ENCODE measurements at places on chromosomes 2 and 18.

- no peak for DNase-seq
Measured at GRCh38 chr2:27795868-27796277, 24.4 kb downstream of the MRPL33 start.

GRCh38 chr18:12052866-12053265 is 40.8 kb upstream of the ANKRD62 start:
- DNase-seq = no peak

GRCh38 chr2:24761866-24762265 is 31.3 kb downstream of the PTRHD1 start:
- DNase-seq = no peak

- DNase-seq = no peak
Measured at GRCh38 chr18:9827793-9828505, 57.8 kb upstream of the TXNDC2 start.

DNA sequence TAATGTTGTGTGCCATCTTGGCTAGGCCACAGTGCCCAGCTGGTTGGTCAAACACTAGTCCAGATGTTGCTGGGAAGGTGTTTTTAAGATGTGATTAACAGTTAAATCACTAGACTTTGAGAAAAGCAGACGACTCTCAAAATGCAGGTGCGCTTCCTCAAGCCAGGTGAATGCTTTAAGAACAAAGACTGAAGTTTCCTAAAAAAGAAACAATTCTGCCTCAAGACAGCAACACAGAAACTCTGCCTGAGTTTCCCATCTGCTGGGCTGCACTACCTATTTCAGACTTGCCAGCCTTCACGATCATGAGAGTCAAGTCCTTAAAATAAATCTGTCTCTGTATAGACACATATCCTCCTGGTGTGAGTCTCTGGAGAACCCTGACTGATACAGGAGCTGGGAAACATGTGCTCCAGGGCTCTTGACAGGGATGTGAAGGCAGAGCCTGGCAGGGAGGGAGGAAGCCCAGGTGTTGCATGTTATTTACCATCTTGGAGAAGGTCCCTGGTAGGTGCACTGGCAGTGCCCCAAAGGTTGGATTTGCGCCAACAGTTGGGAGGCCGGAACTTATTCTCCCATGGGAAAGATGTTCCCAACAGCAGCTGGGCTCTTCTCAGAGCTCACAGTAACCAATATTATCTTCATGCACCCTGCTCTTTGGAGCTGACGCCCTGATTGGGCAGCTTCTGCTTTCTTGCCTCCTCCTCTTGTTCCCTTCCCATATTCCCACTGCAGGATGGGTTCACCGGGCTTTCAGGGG is 43.9 kb downstream of the ST6GAL2 start:
- DNase-seq = no peak

DNA sequence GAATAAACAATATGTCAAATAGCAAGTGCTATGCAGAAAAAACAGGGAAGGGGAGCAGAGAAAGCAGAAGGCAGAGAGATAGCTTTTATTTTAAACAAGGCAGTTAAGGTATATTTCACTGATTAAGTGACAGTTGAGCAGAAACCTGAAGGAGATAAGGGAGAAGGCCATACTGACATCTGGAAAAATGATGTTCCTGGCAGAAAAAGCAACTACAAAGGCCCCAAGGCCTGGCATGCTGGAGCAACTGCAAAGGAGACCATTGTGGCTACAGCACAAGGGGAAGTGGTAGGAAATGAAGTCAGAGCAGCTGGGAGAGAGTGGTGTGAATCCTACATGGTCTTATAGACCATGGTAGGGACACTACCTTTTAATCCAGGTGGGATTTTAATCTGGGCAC is 8.9 kb upstream of the PCBP1 start:
- DNase-seq = no peak

DNA sequence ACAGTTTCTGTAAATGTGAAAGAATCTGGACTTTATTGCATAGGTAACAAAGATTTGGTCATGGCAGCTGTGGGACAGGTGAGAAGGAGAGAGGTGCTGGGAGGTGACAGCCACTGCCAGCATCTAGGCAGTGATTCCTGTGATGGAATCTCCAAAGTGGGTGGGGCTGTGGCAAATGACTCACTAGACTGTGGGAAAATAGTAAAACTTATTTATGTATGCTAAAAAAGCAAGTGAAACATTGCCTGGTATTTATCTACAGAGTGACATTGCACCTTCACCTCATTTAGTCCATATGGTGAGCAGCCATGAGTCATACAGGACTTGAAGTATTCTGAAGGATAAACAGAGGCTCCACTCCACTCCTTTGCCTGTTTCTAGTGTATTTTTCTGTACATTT is 145.3 kb upstream of the MEX3C start:
- DNase-seq = no peak

GRCh38 chr2:238263204-238264071 is 23.6 kb upstream of the HES6 start:
- DNase-seq = peak; percentile 46

DNA sequence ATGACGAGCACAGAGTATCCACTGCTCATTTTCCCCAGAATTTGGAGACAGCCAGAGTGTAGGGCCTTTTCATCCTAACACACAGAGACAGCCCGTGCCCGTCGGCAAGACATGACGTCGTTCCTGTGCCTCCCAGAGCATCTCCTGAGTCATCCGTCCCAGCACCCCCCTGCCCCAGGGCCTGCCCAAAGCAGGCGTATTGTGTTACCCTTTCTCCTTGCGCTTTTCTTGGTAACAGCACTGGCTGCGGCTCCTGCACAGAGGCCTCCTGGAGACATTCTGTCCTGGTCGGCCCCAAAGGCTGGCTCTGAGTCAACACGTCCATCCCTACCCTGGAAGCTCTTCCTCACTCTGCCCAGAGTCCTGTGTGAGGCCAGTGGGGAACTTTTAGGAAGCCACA is 217.1 kb downstream of the KLHL29 start:
- no peak for DNase-seq

- no peak for DNase-seq
Measured at GRCh38 chr2:53752385-53752784, 15.2 kb upstream of the CHAC2 start.

DNA sequence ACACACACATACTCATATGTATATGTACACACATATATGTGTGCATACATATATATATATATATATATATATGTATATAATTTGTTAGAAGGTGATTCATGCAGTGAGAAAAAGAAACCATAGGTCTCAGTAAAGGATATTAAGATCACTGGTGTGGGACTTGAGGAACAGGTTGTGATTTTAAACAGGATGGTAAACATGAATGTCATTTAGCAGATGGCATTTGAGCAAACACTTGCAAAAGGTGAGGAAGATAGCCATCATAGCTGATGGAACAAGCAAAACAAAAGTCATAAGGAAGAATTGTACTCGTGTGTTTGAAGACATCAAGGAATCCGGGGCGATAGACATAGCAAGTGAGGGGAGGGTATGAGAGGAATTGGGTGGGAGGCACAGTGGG is 784.5 kb downstream of the TSN start:
- DNase-seq = no peak

DNA sequence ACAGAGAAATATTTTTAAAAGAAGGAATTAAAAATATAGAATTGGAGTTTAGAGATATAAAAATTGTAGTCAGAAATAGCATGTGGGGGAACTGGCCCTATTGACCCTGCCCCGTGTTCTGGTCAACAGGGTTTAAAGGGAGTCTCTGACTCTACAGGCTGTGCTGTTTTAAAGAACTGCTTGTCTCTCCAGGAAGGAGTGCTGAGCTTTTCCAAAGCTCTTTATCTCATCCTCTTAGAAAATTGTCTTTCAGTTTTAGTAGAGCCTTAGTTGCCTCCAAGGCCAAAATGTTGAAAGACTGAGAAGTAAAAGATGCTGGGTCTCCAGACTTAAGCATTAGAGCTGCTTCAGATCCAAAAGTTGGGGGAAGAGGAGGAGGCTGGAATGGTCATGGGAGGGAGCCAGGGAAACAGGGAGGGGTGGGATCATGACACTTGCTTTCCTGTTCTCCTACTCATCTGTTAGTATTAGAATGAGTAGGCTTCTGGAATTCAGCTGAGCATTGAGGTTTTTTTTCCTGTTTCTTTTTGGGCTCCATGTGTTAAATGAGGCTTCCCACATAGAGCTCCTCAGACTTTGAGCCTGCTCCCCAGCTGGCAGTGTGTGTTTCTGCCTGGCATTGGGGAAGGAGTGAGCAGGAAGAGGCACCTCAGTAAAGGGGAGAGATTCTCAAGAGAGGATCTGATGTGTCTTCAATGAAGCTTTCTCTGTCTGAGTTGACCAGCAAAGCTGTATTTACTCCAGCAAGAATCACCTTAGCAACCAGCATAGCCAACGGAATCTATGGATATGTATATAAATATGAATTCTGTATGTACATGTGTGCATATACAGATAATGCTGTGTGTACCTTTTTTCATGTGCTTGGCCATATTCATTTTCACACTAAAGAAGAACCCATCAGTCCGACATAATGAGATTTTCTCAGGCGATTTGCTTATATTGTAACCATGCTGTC is 186.8 kb upstream of the FBXO11 start:
- DNase-seq = no peak

DNA sequence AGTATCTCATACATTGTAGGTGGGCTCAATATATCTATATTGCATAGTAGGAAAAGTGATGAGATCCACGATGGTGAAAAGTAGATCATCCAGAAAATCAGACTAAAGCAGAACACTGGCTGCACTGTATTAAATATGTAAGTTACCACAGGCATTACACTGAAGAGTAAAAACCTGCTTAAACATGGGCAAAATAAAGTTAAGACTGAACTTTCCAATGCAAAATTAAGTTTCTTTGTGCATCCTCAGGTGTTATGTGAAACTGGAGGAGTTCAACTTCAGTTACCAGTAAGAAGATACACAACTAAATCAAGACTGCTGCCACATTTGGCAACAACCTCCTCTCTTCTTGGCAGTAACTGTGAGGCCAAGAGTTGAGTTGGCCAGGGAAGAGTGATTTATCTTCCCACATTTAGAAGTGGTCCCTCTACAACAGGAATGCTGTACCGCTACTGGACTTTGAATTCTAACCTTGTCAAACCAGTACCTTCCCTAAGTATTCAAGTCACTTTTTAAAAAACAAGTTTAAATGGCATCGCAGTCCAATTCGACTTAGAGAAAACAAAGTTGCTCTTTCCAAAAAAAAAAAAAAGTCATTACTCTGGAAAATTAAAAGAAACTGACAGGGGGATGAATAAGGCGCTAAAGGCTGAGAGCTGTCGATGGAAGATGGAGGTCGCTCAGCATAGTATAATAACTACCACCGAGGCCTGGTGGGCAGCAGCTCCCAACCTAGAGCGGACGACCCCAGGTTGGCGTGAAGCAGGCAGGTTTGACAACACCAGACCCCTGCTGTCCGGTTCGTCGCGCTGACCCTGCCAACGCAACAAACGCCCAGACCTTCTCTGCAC is 1.1 kb downstream of the MAP4K3 start:
- no peak for DNase-seq

DNA sequence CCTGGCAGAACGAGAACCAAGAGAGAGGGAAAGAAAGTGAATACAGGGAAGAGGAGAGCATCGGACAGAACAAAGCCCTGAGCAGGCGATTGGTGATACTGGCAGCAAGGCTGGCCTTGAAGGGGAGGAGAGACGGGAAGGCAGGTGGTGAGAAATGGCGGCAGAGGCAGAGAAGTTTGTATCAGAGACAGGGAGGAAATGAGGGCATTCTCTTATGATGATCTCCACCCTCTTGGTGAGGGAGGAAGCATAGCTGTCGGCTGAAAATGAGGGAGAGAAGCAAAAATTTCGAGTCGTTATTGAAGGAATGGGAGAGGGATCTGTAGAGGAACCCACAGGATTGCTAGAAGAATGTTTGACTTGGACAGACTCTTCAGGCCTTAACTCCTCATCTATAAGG is 80.6 kb downstream of the CLIP4 start:
- DNase-seq = no peak

GRCh38 chr2:35081001-35081621 is 1274.5 kb upstream of the CRIM1 start:
- no peak for DNase-seq

- no peak for DNase-seq
Measured at GRCh38 chr18:80168346-80168745, 59.3 kb downstream of the ADNP2 start.

GRCh38 chr2:74413001-74413698 is 8.3 kb downstream of the C2orf81 start:
- DNase-seq = no peak

- no peak for DNase-seq
Measured at GRCh38 chr2:24766609-24767008, 26.6 kb downstream of the PTRHD1 start.

GRCh38 chr2:37657471-37657870 is 14.0 kb downstream of the CDC42EP3 start:
- no peak for DNase-seq

DNA sequence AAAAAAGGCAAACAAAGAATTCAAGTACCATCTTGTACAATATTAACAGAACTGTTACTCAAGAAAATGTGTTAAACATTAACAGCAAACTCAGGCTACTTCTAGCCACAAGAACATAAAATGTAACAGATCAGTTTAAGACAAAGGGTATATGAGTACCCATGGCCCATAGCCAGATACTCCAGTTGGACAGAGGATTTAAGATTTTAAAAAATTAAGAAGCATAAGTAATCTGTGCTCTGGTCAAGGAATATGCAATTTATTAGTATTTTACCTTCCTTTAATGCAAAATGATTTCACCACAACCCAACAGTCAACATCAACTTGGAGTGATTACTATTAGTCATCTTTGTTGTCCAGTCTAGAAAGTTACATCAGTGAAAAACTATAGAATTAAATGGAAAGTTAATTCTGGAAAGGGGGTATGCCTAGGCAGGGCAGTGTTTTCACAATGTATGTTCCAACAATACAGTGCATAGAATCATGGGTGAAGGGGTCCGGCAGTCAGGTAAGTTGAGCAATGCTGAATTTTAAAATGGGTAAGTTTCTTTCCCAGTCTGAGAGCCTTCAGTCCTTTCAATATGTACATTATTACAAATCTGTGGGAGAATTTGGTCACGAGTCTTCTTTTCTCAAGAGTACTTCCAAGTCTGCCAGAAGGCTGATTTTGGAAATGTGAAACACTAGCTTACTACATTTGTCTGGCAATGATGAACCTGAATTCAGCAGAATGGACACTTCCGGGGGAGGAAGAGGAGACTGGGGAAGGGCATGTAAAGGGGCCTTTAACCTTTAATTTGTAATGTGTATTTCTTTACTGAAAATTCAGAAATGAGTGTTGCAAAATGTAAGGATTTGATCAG is 34.5 kb downstream of the SFT2D3 start:
- no peak for DNase-seq

DNA sequence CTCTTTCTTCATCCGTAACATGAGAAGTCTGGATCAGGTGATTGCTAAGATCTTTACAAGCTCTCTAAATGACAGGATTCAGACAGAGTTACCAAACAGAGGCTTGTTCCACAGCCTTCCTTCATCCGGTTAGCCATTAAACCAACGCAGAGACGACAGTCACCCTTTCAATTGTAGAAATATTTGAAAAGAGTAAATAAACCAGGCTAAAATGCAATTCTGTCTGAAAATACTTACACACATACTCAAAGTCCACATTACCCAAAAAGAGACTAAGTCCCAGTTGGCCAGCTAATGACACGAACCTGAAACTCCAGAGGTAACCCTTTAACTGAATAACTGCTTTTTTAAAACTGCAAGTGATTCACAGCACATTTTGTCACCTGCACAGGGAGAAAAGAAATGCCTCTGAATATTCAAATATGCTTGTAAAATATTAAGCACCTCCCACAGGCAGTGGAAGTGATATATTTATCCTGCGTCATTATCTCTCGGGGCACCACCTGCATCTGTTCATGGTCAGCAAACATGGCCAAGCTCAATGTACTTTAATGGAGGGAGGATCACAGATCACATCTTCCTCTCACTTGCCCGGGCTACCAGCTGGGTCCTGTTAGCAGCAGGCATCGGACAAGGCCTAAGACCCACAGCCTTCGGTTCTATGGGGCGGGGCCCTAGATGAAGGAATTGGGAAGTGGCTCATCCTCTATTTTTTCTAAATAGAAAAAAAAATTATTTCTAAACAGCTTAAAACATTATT is 38.8 kb upstream of the DNER start:
- DNase-seq = no peak

Measured in stimulated activated CD4-positive, alpha-beta T cell treated with anti-CD3 and anti-CD28 coated beads, Interleukin-1b, Interleukin-23, amount 100 ng/mL, for 1 hour (primary cell).